RWPE1 (cell line): ENCODE measurements at places on chromosomes 7 and 10.

DNA sequence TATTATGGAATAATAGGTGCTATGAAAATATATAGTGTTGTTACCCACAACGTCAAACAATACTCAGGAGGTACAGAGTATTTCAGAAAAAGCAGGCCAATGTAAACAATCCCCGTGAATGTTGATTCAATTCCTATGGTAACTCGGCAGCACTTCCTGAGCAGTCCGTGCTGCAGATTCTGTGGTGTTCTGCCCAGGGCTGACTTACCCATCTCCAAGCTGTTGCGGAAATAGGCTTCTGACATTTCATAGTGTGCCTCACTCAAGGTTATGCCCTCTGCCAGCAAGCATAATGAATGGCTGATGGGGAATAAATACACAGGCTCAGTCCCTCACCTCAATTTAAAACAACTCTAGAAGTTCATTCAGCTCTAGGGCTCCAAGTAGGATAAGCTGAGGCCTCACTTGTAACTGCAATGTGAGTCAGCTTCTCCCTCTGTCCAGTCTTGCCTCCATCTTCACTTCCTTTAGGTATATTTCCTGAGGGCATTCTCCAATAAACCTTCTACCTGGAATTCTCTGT, 177.6 kb downstream of the GNAI1 start:
- peak; percentile 62 for DNase-seq

DNA sequence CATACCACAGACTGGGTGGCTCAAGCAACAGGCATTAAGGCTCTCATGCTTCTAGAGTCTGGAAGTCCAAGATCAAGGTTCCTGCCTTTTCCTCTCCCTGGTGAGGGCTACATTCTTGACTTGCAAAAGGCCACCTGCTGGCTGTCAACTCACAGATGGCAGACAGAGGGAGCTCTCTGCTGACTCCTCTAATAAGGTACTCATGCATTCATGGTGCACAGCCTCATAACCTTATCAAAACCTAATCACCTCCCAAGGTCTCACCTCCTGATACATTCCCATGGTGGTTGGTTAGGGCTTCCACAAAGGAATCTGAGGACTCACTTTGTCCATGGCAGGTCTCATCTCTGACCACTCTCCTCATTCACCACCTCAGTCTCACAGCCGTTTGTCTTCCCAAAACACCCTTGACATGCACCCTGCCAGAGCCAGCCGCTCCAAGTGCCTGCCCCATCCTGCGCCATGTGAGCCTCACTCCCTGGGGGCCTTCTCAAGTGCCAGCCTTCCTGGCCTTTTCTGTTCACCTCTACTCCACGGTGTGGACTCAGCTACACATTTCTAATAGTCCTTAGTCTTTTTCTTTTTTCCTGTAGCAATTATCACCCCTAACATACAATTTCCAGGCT, 400.3 kb upstream of the ADARB2 start:
- peak; percentile 47 for DNase-seq

DNA sequence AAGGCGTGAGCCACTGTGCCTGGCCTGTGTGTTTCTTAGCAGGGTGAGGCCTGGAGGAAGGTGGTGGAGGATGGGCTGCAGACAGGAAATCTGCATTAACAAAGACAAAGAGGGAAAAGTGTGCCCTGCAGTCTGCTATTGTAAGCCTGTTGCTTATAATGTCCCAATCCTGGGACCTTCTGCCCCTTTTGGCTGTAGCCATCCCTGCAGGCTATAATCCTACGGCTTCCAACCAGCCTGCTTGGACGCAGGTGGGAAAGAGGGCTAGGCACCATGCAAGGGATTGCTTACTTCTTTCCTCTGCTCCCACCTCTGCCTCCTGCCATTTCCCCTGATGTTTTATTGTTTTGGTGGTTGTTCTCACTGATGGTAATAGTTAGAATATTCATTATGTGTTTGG, 434.3 kb downstream of the PLXNA4 start:
- no peak for DNase-seq

DNA sequence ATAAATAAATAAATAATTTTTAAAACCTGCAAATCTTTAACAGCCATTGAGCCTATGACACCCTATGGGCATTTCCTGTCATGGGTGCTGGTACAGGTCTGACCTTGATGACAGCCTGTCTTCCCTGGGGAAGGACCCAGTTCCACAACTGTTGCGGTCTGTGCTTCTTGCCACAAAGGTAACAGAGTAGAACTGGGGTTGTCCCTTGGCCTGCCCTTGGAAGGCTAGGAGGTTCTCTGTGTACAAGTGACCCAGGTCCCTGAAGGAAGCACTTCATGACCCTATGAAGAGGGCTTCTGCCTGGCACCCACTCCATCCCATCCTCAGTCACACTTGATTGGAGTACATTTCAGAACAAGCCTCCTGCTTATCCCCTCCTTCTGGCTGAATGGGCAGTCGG, 66.9 kb downstream of the OGDH start:
- no peak for DNase-seq

DNA sequence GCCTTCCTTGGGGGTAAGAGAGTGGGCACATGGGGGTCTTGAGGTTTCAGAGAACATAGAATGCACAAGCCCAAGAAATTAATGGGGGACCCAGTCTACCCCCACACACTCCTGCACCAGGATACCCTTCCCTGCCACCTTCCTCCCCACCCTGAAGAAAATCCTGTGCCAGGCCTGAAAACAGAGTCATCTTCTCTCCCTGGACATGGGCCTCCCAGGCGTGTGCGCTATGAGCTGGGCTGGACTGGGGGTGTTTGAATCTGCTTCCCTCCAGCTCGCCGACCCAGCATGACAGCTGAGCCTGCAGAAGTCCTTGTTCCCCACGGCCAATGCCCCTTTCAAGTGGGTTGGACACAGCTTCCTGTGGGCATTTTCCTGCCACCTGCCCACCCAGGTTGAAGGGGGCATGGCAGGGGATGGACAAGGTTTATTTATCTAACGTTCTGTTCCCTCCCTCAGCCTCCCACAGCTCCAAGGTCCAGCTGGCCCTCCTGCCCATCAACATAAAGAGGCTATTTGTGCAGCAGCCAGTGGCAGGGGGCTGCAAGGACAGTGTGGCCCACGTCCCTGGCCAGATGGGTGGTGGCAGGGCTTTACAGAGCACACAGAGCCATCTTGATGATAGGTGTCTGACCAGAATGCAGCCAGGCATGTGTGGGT, 141.0 kb downstream of the SH3PXD2A start:
- DNase-seq: no peak

- DNase-seq: no peak
Observed at GRCh38 chr10:23870651-23871610, 338.0 kb upstream of the KIAA1217 start.

GRCh38 chr7:10706875-10707493, 266.7 kb upstream of the PHF14 start:
- DNase-seq: no peak

DNA sequence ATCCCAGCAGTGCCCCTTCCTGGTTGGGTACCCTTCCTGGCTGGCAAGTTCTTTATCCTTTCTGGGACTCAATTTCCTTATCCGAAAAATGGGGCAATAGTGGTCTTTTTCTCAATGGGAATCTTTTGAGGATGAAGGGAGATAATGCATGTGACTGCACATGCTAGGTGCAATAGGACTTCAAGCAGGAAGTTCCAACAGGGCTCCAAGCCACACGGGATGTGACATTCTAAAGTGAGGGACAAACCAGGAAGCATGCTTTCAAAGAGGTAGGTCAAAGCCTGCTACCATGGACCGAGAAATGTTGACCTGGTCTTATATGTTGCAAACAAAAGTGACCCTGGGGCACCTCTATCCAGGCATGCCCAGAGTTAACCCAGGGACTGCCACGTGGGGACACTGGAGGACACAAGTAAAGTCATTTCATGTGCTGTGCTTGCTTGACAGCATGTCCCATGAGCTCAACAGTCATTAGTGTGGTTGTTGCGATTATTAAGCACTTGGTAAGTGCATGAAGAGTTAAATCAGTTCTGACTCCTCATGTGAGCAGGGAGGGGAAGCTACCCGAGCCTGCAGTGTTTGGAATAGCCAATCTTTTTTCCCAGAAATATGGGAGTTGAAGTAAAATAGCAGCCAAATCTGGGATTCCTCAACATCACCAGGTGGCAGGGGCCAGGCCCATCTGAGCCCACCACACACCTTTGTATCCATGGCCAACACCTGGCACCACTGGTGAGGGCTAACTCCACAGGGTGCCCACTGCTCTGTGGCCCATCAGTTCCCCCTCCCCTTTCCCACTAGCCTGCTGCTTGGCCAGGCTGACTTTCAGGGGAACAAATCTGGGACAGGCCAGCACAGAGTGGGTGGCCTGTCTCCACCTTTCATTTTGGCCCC, 5.7 kb downstream of the ARHGAP22 start:
- no peak for DNase-seq

GRCh38 chr10:75773231-75773780, 341.9 kb downstream of the LRMDA start:
- no peak for DNase-seq

- DNase-seq: no peak
Observed at GRCh38 chr7:49125246-49125645, 200.9 kb downstream of the CDC14C start.

DNA sequence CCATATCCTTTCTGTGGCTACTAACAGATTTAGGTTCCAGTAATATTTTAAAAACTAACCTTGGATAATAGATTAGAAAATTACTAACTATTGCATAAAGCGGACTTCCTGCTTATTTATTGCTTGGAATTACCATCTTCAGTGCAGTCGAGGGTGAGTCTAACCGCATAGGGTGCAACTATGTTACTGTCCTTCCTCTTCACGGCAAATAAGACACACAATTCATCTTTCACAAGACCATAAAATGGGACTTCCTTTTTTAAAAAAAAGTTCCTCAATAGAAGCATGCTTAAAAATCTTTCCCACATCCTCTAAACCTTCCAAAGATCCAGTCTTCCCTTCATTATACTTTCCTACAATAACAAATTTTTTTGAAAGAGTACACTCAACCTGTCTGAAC, 2.1 kb downstream of the SLC25A40 start:
- no peak for DNase-seq

DNA sequence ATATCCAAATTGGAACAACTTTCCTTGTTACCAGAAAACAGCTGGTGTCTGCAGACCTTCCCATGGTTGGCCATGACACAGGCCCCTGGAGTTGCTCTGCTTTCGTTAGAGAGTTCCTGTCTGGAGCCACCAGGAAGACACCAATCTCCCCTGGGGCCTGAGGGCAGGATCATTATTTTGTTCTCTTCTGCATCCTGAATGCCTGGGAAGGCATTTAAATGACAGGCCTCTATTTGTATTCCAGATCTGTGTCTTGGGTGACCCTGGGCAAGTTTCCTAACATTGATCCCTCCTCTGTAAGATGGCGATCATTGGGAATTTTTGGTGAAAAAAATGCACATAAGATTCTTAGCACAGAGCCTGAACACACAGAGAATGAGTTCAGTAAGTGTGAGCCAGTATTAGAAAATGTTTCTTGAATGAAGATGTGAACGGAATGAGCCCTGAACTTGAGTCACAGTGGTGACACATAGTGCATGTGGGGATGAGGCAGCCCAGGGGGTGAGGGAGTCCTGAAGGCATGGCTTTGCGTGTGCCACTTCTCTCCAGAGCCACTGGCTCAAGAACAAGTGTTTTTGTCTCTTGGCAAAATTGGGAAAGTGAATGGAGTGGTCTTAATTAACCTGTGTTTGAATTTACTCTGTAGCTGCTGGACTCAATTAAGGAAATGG, 28.4 kb downstream of the BMPER start:
- DNase-seq: peak; percentile 46

DNA sequence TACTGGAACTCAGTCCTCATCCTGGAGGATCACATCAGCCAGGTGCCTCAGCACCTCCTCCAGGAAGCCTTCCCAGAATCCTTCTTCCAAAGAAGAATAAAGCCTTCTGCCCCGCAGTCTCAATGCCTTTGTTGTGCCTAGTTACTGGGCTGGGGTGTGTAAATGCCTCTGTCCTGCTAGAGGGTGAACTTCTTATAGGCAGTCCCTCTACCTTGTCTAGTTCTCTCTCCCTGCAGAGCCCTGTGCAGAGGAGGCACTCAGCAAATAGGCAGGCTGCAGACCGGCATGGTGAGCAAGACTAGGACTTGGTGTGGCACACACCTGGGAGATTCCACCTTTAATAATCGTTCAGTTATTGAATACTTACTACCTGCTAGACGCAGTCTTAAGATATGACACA, 104.7 kb upstream of the PCBD1 start:
- DNase-seq: no peak

GRCh38 chr10:99984211-99985034, 25.3 kb downstream of the DNMBP start:
- peak; percentile 83 for DNase-seq

GRCh38 chr10:99685597-99685967, 26.3 kb downstream of the ENTPD7 start:
- DNase-seq: peak; percentile 72

GRCh38 chr7:18520450-18521235, 25.1 kb downstream of the HDAC9 start:
- DNase-seq: peak; percentile 29

- DNase-seq: no peak
Observed at GRCh38 chr7:151020231-151020630, 4.1 kb downstream of the ATG9B start.

DNA sequence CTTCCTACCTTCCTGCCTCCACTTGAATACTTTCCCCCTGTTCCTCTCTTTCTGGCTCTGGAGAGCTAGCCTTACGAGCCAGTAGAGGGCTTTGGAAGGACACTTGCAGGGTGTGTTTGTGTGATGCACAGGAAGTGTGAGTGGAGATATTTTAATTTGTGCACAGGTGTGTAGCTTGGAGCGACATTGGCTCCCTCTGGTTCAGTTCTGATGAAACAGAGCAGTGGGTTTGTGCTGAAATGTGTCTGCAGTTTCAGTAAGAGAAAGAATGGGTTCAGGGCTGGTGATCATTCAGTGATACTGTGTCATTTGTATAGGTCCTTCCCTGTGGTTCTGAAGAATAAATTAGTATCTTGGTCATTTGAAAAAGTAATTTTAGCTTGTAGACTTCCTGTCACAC, 86.9 kb downstream of the SND1 start:
- no peak for DNase-seq

GRCh38 chr7:140170375-140170774, 6.4 kb downstream of the KDM7A start:
- DNase-seq: no peak

DNA sequence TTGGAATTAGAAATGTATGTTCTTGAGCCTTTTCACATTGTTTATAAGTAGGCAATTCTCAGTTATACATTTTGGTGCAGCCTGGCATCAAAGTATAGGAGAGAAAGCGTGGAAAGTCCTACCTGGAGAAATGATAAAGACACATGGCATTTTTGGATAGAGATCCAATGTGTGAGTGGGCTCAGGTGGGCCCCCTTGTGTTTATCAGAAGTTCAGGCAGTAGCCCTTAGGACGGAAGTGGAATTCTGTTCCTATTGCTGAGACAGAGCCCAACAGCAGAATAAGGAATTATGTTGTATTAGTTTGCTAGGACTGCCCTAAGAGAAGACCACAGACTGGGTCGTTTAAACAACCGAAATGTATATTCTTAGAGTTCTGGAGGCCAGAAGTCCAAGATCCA, 85.2 kb upstream of the AMPH start:
- no peak for DNase-seq

DNA sequence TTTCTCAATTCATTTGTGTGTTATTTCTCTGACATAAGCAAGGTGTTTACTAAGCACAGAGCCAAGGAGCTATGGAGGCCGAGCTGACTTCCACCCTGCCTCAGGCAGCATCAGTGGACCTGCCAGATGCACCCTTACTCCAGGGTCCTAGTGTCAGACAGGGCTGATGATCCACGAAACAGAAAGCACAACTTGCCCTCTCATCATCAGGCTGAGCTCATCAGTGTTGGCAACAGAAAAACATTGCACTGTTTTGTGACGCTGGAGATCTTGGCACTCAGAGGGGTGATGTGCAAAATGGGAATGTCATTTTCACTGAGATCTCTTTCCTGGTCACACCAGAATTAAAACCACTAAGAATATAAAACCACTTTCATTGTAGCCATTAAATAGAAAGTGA, 201.8 kb downstream of the GLI3 start:
- DNase-seq: no peak

GRCh38 chr10:44471410-44471809, 86.5 kb upstream of the CXCL12 start:
- no peak for DNase-seq
